ENCODE measurements at places on chromosomes 11 and 22.

- no peak for DNase-seq
Observed at GRCh38 chr11:12389676-12390657, 12.6 kb downstream of the PARVA start.

- DNase-seq: no peak
Observed at GRCh38 chr11:120420572-120420971, 84.4 kb downstream of the ARHGEF12 start.

GRCh38 chr22:27687984-27688545 is 113.5 kb downstream of the MN1 start:
- DNase-seq: peak; percentile 33

- no peak for DNase-seq
Observed at GRCh38 chr22:29208879-29209623, 3.4 kb downstream of the EMID1 start.

GRCh38 chr11:122758974-122759373 is 79.3 kb upstream of the CRTAM start:
- no peak for DNase-seq

- DNase-seq: peak; percentile 64
Observed at GRCh38 chr22:20566420-20567260, 59.2 kb downstream of the MED15 start.

DNA sequence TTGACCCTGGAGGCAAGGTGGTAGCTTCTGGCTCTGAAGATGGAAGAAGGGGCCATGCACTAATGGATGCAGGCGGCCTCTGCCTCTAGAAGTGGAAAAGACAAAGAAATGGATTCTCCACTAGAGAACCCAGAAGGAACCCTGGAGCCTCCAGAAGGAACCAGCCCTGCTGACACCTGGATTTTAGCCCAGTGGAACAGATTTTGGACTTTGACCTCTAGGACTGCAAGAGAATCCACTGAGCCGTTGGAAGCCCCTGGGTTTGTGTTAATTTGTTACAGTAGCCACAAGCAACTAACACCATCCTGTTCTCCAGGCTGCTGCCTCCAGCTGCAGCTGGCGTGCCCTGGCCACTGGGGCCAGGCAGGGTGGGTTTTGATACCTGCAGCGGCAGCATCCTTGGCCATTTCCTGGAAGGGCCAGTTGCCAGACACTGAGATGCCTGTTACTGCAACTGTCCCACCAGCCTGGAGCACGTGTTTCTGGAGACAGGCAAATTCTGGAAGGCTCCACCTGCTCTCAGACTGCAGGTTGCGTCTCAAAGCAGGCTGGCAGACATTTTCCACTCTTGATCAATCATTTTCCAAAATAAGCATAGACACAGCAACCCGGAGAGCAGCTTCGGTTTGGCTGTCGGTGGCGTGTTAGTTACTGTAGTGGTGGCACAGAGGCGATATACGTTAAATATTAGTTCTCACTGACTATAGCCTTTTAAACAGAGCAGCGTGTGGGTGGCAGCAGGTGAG is 76.8 kb upstream of the PARVG start:
- DNase-seq: no peak

DNA sequence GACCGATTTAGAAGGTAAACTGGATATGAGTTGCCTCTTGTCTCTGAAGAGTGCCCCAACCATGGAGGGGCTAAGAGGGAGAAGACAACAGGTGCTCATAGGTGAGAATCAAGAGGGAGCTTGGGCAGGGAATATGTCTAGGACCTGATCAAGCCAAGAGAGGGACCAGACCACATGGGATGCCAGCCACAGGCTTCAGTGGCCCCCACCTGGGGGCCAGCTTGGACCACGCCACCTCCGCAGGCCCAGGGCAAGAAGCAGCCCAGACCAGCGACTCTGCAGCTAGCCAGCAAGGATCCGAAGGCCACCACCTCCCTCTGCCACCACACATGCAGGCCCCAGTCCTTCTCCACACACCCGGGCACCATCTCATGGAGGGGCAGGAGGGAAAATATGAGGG is 92.5 kb upstream of the LDLRAD3 start:
- DNase-seq: no peak

GRCh38 chr11:66012371-66012945 is 650 bp downstream of the CST6 start:
- no peak for DNase-seq

DNA sequence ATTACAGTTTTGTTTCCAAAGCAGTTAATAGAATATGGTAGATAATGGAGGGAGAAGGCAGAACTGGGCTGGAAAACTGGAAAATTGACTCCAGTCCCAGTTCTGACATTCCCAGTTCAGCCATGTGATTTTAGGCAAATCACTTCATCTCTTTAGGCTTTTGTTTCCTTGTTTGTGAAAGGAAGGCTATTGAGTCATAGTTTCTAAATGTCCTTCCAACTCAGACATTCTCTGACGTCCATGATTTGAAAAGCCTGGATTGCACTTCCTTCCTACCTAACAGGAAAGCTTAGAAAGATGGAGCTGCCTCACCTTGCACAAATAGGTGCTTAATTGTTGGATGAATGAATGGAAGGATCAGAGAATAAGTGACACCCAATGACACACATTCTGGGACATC is 19.8 kb upstream of the GALNT18 start:
- DNase-seq: no peak

- no peak for DNase-seq
Observed at GRCh38 chr11:72655014-72655413, 19.2 kb downstream of the PDE2A start.
